NCI-H2107 (cell line): ENCODE measurements at places on chromosomes 7 and 10.

DNA sequence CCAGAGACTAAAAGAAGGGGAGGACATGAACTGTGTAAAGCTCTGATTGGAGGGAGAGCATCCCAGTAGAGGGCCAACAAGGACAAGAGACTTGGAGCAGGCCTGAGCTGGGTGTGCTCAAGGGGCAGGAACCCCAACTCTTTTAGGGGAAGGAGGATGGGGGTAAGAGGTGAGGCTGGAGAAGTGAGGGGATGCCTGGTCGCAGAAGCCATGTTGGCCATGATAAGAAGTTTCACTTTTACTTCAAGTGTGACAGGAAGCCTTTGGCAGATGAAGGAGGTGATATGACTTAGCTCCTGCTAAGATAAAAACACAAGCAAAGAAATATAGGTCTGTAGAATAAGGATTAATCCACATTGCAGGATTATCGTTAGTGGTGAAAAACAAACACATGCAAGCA is 208.3 kb downstream of the JAZF1 start:
- DNase-seq: no peak

DNA sequence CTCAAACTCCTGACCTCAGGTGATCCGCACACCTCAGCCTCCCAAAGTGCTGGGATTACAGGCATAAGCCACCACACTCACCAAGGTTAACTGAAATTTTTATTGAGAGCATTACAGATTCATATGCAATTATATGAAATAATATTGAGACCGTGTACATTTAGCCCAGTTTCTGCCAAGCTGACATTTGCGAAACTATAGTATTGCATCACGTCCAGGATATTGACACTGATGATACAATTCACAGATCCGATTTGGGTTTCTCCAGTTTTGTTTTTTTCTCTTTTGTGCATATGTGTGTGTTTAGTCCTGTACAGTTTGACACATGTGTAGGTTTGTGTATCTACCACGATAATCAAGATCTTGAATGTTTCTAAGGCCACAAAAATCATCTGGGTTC is 627.9 kb upstream of the FOXK1 start:
- DNase-seq: no peak

- DNase-seq: no peak
These were observed 592.0 kb downstream of the TYW1 start for GRCh38 chr7:67588631-67589030.

DNA sequence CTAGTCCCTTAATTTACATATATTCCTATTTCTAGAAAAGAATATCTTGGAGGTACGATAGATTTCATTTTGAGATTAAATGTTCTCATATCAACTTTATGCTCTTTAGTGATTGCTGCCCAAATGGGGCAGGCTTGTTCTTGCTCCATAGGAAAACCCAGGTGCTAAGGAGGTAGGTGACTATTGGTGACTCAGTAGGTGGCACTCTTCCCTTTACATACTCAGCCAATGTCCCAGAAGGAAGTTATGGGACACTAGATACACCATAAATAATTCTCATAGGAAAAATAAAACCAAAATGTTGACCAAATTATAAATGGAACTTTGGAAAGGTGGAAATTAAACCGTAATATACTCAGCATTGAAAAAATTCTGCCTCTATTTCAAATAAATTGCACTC is 4.0 kb downstream of the SKAP2 start:
- no peak for DNase-seq
